ENCODE measurements at places on chromosomes 7 and 10. TPM values are rescaled to one million over a fixed set of nuclear protein-coding genes. Genes with fewer than 3 reads are reported as not detected.

The ZYX gene
- 85.8 TPM for total RNA-seq

The CTAGE15 gene
- total RNA-seq: 1.3 TPM

The ZCCHC24 gene
- total RNA-seq: 1.4 TPM

The SSMEM1 gene
- not detected for total RNA-seq

The TMEM196 gene
- not detected for total RNA-seq

The GFRA1 gene
- total RNA-seq: not detected

DNA sequence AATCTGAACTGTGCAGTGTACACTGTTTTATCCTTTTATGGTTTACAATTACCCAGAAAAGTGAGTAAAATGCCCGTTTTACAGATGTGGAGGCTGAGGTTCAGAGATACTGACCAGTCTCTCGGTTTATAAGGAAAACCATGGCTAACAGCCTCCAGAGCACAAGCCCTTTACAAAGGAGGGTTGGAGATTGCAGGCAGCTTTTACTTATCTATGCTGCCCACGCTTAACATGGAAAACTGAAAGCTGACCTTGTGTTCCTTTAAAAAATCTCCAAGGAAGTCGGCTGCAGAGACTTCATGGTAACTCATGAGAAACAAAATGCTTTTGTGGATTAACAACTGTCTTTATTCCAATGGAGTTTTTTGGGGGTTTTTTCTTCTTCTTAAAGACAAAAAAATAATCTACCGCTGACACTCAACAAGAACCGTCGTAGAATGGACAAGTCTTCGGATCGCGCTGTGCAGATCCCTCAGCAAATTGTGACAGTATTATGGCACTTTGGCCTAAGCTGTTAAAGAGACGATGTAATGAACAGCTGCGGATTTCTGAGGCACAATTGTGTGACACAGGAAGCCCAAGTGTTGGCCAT is 654 bp upstream of the SLF2 start:
- H3K4me1 ChIP-seq: peaks cover 46% of the 10 kb centered on the region
- H3K4me3 ChIP-seq: peak overlapping the region; percentile 99
- peaks cover 15% of the 10 kb centered on the region for H3K36me3 ChIP-seq
- H3K27me3 ChIP-seq: no peaks in the 10 kb centered on the region
- DNase-seq: no peak

DNA sequence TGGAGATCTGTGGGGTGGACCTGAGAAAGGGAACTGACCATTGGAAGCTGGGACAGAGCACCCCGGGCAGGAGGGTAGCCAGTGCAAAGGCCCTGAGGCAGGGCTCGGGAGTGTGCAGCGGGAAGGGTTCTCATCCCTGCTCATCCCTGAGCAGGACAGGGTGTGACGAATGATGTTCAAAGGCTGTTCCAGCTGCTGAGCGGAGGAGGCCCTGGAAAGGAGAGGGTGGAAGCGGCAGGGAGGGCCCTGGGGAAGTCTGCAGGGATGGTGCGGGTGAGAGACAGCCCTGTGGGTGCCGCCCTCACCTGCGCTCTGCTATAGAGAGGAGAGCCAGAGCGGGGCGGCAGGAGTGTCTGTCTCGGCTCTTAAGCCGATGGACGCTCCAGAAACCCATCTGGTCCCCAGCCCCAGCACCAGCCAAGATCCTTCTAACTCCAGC is 43.7 kb downstream of the PRKAG2 start:
- H3K27me3 ChIP-seq: no peaks in the 10 kb centered on the region
- H3K27ac ChIP-seq: no peak overlapping the region
- H3K4me1 ChIP-seq: peaks cover 5% of the 10 kb centered on the region
- no peak overlapping the region for H3K4me3 ChIP-seq
- DNase-seq: no peak
- H3K36me3 ChIP-seq: no peaks in the 10 kb centered on the region

- no peak for DNase-seq
- no peaks in the 10 kb centered on the region for H3K36me3 ChIP-seq
- peak overlapping the region; percentile 80 for H3K27ac ChIP-seq
- peaks cover 59% of the 10 kb centered on the region for H3K27me3 ChIP-seq
These were observed 796 bp downstream of the CDK14 start for GRCh38 chr7:90596671-90597562.

DNA sequence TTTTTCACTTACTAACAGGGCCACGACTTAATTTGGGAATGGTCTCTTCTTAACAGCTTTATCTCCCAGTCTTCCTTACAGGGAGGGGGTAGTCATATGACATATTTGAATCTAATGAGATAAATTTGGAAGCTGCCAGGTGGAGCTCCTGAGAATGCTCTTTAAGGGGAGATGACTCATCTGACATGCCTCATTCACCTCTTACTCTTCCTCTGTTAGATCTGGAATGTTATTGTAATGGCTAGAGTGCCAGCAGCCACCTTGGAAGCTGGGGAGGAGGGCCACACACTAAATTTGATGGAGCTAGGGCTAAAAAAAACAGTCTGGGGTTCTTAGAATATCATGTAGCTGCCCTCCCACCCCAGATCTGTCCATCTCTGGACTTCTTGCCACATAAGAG is 22.7 kb downstream of the HECW1 start:
- no peak overlapping the region for H3K4me3 ChIP-seq
- H3K36me3 ChIP-seq: no peaks in the 10 kb centered on the region
- no peak for DNase-seq
- no peaks in the 10 kb centered on the region for H3K4me1 ChIP-seq
- H3K27ac ChIP-seq: no peak overlapping the region

DNA sequence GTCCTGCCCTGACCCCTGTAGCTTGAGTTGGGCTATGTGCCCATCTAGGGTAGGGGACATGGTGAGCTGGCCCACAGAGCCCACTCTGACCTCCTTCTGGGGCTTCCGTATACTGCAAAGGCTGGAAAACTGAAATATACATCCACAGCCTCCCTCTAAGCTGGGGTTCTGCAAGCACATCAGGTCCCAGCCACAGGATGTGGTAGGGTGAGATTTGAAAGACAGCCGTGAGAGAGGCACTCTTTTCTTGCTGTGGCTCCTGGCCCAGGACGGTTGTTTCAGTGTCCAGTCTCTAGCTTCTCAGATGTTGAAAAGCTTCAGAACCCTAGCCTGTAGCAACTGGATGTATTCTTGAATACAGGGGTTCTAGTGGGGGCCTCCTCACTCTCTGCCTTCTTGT is 60.1 kb upstream of the ADRB1 start:
- H3K27me3 ChIP-seq: peaks cover 44% of the 10 kb centered on the region
- peaks cover 8% of the 10 kb centered on the region for H3K4me1 ChIP-seq
- H3K4me3 ChIP-seq: no peak overlapping the region
- H3K36me3 ChIP-seq: peaks cover 2% of the 10 kb centered on the region

DNA sequence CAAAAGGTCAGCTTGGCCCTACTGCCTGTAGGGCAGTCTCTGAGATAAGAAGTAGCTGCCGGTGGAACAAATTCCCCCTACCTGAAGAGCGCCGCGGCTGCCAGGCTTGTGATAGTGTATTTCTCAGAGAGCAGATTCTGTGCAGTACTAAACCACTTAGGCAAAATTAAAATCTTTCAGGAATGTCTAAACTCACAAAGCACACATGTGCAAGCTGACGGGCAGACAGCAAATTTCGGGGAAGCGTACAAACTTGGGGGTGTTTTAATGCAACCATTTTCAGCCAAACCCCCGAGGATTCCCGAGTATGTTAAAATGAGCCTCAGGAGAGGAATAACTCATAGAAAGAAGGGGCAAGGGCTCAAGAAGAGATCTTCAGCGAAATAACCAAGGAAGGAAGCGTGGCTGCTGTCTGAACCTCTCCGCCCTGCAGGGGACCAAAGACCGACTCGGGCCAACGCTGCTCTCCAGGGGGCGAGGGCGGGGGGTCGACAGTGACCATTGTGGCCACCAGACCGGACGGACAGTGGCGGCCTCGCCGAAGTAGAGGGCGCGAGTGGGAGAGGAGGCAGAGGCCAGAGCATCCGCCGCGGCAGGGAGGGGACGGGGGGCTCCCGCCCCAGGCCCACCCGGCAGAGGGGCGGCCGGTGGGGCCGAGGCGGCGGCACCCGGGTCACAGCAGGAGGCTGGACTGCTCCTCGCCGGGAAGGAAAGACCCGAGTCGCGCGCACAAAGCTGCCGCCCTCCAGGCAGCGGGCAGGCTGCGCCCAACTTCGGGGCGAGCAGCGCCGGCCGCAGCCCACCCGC is 819 bp downstream of the HYCC1 start:
- H3K4me1 ChIP-seq: peaks cover 26% of the 10 kb centered on the region
- H3K27ac ChIP-seq: no peak overlapping the region
- H3K27me3 ChIP-seq: no peaks in the 10 kb centered on the region
- peak; percentile 78 for DNase-seq
- H3K36me3 ChIP-seq: peaks cover 2% of the 10 kb centered on the region

- peaks cover 69% of the 10 kb centered on the region for H3K4me1 ChIP-seq
- no peak overlapping the region for H3K4me3 ChIP-seq
- H3K27ac ChIP-seq: peak overlapping the region; percentile 49
- DNase-seq: no peak
- H3K27me3 ChIP-seq: no peaks in the 10 kb centered on the region
- H3K36me3 ChIP-seq: peaks cover 53% of the 10 kb centered on the region
These were observed 60.2 kb upstream of the FAM133B start for GRCh38 chr7:92650391-92650790.

DNA sequence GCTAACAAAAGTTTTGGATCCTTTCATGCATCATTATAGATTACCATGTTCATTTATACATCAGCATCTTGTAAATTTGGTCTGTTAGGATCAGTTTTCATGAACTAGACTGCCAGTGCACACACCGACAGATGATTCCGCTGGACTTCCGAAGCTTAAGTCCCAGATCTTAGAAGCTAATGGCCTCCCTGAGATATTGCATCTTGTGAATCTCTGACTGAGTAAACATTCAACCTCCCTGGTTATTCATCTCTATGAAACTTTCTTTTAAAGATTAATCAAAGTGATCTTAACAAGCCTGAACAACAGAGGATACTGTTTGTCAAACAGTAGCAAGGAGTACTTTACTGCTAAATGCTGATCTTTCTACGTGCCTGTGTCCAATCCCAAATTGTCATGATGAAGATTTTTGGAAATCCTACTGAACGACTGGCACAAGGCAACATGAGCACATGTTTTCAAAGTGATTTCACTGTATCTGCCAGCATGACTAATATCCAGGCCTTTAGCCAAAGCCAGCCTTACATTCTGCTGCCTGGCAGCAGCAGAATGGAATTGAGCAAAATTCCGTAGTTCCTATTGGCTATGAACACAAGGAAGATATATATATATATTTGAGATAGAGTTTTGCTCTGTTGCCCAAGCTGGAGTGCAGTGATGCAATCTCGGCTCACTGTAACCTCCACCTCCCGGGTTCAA is 91.3 kb upstream of the ANK3 start:
- H3K36me3 ChIP-seq: no peaks in the 10 kb centered on the region
- no peak overlapping the region for H3K27ac ChIP-seq
- H3K4me1 ChIP-seq: peaks cover 3% of the 10 kb centered on the region
- DNase-seq: no peak
- no peak overlapping the region for H3K4me3 ChIP-seq

GRCh38 chr7:7151285-7151684 is 31.1 kb upstream of the C1GALT1 start:
- no peaks in the 10 kb centered on the region for H3K27me3 ChIP-seq
- H3K27ac ChIP-seq: no peak overlapping the region
- H3K36me3 ChIP-seq: peaks cover 4% of the 10 kb centered on the region

GRCh38 chr7:134365341-134366054 is 48.8 kb upstream of the SLC35B4 start:
- no peak for DNase-seq
- H3K36me3 ChIP-seq: no peaks in the 10 kb centered on the region
- H3K27me3 ChIP-seq: peaks cover 15% of the 10 kb centered on the region
- no peak overlapping the region for H3K27ac ChIP-seq

GRCh38 chr10:110324805-110325280 is 20.1 kb upstream of the SMNDC1 start:
- no peaks in the 10 kb centered on the region for H3K27me3 ChIP-seq
- DNase-seq: no peak
- H3K4me3 ChIP-seq: peak overlapping the region; percentile 16
- peaks cover 37% of the 10 kb centered on the region for H3K4me1 ChIP-seq
- H3K27ac ChIP-seq: peak overlapping the region; percentile 80

DNA sequence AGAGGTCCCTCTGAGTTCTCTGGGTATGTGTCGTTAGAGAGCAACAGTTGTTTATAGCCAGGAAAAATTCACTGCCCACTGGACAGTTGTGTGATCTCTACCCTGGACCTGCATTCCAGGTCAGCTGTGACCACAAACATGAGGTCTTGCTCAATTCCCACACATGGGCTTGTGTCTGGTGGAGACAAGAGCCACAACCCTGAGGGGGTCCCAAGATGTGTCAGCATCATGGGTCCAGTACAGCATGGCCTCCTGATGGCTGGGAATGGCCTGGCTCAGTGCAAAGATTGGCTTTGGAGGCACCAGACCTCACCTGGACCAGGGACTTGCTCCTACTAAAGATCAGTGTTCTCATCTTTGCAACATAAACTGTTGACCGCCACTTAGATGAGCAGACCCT is 751.6 kb downstream of the GRID1 start:
- DNase-seq: no peak
- H3K36me3 ChIP-seq: no peaks in the 10 kb centered on the region
- H3K27me3 ChIP-seq: peaks cover 20% of the 10 kb centered on the region
- H3K27ac ChIP-seq: no peak overlapping the region
- peaks cover 25% of the 10 kb centered on the region for H3K4me1 ChIP-seq

DNA sequence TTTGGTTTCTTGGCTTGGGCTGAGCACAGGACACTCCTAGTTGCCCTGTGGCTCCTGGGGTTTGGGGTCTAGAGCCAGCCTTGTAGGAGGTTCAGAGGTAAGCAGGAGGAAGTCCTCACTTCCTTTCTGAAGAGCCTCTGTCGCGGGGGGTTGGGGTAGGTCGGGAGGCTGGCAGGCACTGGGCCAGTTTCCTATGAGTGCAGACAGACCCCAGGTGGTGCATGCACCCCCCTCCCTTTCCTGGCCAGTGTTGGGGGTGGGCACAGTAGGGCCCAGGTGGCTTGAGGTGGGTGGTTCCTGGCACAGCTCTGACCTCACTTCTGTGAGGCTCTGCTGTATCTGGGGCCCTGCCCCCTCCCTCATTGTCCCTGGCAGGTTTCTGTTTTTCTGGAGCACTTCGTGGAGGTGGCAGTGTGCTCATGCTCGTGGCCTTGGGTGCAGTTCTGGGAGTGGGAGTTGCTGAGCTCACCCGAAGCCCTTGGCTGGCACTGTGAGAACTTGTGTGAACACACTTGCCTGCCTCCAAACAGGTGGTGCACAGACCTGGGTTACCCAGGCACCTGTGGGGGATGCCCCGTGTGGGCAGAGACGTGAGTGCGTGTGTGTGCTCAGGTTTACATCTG is 1.8 kb downstream of the PALD1 start:
- H3K4me3 ChIP-seq: peak overlapping the region; percentile 65
- peaks cover 37% of the 10 kb centered on the region for H3K4me1 ChIP-seq

- H3K4me1 ChIP-seq: peaks cover 77% of the 10 kb centered on the region
- H3K27ac ChIP-seq: peak overlapping the region; percentile 95
- H3K4me3 ChIP-seq: peak overlapping the region; percentile 85
- peaks cover 4% of the 10 kb centered on the region for H3K36me3 ChIP-seq
These were observed 69.0 kb downstream of the ADD3 start for GRCh38 chr10:110076559-110077318.

- no peaks in the 10 kb centered on the region for H3K36me3 ChIP-seq
- peaks cover 14% of the 10 kb centered on the region for H3K27me3 ChIP-seq
- no peak for DNase-seq
- peaks cover 5% of the 10 kb centered on the region for H3K4me1 ChIP-seq
- no peak overlapping the region for H3K4me3 ChIP-seq
These were observed 60.3 kb upstream of the RAB11FIP2 start for GRCh38 chr10:118107040-118107439.

GRCh38 chr7:153954477-153954876 is 97.7 kb upstream of the DPP6 start:
- DNase-seq: no peak
- no peak overlapping the region for H3K4me3 ChIP-seq
- no peaks in the 10 kb centered on the region for H3K4me1 ChIP-seq
- no peak overlapping the region for H3K27ac ChIP-seq

GRCh38 chr7:137970253-137970975 is 31.5 kb downstream of the CREB3L2 start:
- no peak overlapping the region for H3K27ac ChIP-seq
- peaks cover 11% of the 10 kb centered on the region for H3K4me1 ChIP-seq
- no peaks in the 10 kb centered on the region for H3K27me3 ChIP-seq
- H3K4me3 ChIP-seq: no peak overlapping the region
